ENCODE measurements at places on chromosomes 11 and 22.

DNA sequence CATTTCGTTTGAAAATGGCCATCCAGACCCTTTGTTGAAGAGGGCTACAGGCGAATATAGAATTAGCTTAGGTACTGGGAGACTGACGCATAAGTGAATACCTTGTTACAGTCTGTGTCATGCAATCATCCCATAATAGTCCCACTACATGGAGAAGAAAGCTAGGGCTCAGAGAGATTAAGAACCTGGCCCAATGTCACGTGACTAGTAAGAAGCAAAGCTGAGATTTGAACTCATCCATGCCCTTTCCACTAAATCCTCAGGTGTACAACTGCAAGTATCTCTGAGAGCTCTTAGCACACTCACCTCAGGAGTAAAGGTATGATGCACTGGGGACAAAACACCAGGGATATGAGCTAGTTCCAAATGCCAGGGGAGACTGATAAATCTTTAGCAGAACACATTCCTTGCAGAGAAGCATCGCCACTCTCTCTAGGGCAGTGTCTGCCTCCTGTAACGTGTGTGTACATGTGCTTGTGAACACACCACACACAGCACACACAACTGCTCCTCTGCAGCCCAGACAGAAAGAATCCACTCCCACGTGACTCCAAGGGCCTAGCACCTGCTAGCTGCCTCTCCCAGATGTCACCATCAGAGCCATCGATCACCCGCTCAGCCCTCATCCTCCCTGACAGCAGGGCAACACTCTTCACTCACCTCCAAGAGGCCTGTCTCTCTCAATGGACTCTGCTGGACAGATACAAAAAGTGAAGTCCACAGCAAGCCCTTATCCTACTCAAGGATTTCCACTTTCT, 402.8 kb downstream of the NXPE2 start:
- DNase-seq = no peak

GRCh38 chr11:87304412-87304811, 266.7 kb downstream of the TMEM135 start:
- no peak for DNase-seq

DNA sequence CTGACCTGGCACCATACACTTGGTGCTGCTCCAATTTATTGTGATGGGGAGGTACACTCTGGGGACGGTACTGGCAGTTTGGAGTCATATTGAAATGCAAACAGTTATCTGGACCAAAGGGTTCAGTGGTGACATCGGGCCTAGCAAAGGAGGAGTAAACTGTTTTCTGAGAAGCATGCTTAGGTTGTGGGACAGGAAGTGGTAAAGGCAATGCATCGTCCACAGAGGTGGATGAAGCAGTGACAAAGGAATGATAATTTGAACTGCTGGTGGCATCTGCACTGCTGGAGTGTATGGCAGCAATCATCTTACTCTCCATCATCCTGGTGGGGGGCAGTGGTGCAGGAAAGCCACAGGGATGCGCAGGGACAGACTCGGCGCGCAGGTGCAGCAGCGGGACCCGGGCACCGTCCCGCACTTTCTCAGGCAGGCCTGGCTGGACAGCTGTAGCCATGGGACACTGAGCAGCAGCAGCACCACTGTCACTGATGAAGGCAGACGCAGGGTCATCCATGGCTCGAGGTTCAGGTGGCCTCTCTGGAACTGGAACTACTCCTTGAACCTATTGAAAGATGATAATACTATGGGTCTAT, 28.0 kb upstream of the TP53AIP1 start:
- no peak for DNase-seq

DNA sequence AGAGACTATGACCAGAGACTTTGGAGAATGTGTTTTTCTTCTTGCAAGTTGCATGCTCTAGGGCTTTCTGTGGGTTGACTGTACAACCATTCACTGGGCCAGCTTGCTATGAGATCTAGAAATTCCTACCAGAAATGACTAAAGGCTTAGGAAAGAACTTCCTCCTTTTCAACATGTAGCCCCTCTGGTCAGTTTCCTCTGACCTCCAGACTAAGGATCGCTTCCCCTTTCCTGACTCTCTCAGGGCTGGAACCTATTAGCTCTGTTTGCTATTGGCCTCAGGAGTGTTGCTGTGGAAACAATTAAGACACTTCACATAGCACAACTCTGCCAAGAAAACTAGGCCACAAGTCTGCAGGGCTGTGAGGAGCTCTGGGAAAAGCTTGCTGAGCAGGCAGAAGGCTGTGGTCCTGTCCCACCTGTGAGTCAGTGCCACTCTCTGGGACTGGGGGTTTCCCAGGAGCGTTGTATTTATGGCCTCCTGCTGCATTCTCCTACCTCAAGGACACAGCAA, 10.7 kb downstream of the CRY2 start:
- DNase-seq = peak; percentile 40

GRCh38 chr22:23763579-23763945, 772 bp downstream of the C22orf15 start:
- DNase-seq = no peak

DNA sequence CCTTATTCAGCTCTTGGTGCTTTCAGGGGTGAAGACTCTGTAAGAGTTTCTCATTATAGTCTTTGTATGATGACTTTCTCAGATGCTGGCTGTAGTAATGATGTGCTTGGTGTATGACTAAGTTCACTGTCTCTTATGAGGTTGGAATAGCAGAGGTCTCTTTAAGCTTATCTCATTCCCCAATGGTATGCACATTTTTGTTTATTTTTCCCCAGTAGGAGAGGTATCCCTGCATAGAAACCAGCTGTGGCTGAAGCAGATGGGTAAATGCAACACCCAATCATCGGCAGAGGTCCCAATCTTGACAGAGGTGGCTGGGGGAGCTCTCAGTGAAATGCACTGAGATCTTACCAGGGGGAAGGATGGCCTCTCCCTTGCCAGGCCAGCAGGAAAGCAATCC, 34.6 kb downstream of the BBOX1 start:
- DNase-seq = no peak

DNA sequence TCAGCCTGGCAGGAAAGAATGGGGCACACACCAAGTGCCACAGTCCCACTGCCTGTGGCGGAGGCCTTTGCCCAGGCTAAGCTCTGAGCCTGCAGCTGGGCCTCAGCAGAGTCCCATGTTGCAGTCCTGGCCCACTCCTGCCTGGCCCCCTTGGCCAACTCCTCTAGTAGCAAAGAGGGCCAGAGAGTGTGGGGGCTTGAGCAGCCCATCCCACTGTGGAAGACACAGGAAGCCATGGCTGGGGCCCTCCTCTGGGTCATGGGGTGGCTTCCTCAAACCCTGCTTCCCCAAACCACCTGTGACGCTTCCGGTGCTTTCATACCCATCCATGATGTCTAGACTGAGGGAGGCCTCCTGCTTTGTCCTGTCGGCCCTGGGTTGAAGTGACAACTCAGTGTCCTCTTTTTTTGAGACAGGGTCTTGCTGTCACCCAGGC, 5.8 kb downstream of the RPS19BP1 start:
- no peak for DNase-seq

GRCh38 chr11:68841718-68842426, at the start of gene CPT1A:
Gene CPT1A, minus strand, starts transcription at chr11:68841916. Its CDS starts 26,442 bp downstream, at chr11:68815474.
- peak; percentile 78 for DNase-seq

DNA sequence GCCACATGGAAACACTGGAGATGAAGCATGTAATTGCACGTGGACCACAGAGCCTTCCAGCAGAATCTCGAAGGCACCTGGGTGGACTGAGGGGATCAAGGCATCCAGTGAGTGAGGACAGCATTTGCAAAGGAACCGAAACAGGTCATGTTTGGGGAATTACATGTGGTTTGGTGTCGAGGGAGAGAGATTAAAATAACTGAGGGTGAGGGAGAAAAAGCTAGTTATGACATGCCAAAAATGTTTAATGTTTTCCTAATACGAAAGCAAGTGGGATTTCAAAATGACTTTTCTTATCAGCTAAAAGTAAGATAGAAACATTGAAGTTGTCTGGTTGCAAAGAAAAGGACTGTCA, 157.1 kb downstream of the BLID start:
- DNase-seq = no peak

GRCh38 chr11:132544007-132544406, 988.3 kb downstream of the OPCML start:
- no peak for DNase-seq

GRCh38 chr11:86800076-86800959, at the start of gene PRSS23:
Gene PRSS23, plus strand, starts transcription at chr11:86800542. Its CDS starts 7,102 bp downstream, at chr11:86807644.
- DNase-seq = peak; percentile 71

DNA sequence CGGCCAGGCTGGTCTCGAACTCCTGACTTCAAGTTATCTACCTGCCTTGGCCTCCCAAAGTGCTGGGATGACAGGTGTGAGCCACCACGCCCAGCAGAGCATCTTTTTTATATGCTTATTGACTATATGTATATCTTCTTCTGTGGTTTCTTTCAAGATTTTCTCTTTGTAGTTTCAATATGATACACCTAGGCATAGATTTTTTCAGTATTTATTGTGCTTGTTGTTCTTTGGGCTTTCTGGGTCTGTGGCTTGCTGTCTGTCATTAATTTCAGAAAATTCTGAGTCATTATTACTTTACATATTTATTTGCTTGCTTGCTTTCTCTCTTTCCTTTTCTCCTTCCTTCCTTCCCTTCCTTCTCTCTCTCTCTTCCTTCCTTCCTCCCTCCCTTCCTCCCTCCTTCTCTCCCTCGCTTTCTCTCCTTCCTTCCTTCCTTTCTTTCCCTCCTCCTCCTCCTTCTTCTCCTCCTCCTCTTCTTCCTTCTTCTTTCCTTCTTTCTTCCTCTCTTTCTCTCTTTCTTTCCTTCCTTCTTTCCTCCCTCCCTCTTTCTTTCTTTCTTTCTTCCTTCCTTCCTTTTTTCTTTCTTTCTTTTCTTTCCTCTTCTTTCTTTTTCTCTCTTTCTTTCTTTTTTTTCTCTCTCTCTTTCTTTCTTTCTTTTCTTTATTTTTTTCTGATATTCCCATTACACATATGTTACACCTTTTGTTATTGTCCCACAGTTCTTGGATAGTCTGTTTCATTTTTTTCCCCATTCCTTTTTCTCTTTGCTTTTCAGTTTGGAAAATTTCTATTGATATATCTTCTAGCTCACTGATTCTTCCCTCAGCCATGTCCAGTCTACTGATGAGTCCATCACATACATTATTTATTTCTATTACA, 10.9 kb upstream of the DCHS1 start:
- no peak for DNase-seq

- no peak for DNase-seq
These were observed 17.4 kb upstream of the DDX17 start for GRCh38 chr22:38523479-38523878.

GRCh38 chr11:70146299-70146698, 56.8 kb upstream of the FADD start:
- DNase-seq = no peak

DNA sequence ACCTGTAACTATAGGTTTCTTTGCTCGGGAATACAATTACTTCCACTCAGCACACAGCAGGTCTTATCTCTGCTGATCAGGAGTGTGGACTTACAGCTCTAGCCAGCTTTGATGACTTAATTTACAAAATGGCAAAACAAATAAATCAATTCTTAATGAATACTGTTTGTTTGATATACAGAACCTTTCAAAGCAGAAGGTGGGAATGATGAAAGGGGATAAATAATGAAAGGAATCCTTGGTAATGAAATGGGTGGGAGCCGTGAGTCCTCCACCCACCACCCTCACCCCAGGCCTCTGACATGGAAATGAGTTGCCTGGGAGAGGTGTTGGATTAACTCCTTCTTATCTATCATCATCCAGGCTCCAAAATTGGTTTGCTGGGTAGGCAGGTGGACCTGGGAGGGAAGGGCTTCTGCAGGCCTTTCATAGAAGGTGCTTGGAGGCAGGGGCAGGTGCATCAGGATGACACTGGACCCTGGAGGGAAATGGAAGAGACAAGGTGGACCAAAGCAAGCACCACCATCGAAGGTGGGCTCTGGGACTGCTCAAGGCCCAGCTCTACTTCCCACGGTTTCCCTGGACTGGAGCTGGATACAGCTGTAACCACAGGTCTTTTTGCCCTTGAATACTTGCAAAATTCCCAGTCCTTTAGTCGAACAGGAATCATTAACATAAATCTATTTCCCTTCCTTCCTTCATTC, 23.0 kb downstream of the POU2AF1 start:
- DNase-seq = no peak

- no peak for DNase-seq
These were observed 24.8 kb upstream of the CYB5R3 start for GRCh38 chr22:42673898-42674401.

DNA sequence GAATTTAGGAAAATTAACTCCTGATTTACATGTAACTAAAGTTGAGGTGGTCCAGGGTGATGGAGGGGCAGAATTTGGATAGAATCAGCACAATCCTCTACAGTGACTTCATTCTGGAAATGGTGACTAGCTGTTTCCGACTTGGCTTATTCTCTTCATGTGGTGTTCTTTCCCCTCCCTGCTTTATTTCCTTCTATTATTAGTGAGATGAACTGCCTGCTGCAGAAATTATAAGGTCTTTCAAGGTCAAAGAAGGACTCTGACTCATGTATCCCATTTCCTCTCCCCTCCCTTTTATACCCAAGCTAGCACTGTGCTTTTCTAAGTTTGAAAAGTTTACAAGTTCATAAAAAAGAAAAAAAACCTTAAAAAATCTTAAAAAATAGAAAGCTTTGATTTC, 12.2 kb upstream of the MRPL17 start:
- no peak for DNase-seq

DNA sequence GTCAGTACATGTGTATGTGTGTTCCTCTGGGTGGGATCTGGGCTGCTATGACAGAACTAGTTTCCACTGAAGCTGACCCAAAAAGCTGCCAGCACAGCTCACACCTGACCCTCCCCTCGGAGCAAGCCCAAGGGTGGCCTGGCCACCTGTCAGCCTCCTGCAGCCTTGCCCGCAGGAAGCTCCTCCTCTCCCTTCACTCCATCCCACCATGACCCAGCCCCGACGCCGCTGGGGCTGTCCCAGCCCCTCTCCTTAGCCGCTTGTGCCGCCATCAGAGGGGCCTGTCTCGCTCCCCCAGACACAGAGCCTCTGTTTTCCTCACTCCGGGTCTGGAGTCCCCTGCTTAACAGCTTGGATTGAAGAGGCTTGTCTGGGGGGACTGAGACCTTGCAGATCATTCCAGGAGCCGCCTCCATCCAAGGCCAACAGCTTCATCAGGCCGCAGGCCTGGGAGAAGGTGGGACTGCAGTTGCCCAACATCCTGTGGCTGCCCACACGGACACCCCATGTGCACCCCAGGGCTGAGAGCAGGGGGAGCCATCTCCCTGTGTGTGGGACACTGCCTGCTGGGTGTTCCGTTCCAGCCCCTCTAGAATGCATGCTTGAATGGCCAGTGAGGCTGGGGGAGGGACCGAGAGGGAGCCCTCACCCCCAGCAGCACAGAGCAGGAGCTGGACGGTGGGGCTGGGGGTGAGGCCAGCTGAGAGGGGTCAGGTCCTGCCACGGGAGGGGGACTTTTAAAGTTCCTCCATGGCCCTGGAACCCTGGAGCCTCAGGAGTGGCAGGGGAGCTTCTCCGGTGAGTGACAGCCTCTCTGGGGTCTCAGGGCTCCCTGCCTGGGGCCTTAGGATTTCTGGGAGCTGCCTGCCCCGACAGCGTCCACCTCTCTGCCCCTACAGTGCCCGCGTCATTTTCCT, 696 bp downstream of the MRGPRF start:
- no peak for DNase-seq

GRCh38 chr22:16974298-16975084, 33.5 kb downstream of the GAB4 start:
- no peak for DNase-seq

All from mucosa of gallbladder (tissue), 1 donor.